Left colon (tissue), 2 donors: ENCODE measurements at places on chromosomes 11 and 22. TPM values are rescaled to one million over a fixed set of nuclear protein-coding genes. Genes with fewer than 3 reads are reported as not detected.

The GLB1L3 gene
- not detected for total RNA-seq

The PLAAT2 gene
- total RNA-seq: 3.8 TPM

The CATSPERZ gene
- total RNA-seq: 0.43 TPM

The MYBPC3 gene
- not detected for total RNA-seq

The GNAZ gene
- 1.0 TPM for total RNA-seq

The SESN3 gene
- total RNA-seq: 9.2 TPM

The DRICH1 gene
- 0.64 TPM for total RNA-seq

The OR5AS1 gene
- total RNA-seq: not detected
